ENCODE measurements at places on chromosomes 3 and 15.

- DNase-seq, result no peak
Measured at GRCh38 chr3:196531418-196531817, 16.3 kb upstream of the SMCO1 start.

DNA sequence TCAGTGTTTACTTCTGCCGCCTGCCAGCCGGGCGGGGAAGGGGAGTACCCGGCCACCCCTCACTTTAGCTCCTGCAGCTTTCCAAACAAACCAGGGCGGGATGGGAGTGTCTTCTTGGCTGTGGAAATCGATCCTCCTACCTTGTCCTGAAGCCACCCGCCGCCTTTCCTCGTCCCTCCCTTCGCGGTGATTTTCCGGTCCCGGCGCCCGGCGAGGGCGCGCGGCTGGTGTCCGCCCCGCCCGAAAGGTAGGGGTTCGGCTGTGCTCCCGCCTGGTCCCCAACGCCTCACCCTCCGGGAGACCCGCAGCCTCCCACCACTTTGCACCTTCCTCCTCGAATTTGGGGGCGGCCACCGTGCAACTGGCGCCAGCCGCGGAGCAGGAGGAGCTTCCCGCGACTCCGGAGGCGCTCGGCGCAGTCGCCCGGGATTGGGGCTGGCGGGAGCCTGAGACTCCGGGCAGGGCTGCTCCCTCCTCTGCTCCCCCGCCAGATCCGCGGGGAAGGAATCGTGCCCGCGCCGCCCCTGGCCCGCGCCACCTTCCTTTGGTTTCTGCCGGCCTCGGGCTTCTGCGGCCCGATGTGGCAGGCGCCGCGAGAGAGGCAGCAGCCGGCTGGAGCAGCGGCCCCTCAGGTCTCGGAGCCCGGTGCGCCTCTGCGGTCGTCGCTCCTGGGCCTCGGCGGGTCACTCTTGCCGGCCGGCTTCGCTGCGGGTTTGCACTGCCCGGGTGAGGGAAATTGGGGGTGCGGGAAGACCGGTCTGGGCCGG, 30.7 kb upstream of the ST3GAL6 start:
- peak; percentile 80 for DNase-seq

GRCh38 chr3:82957696-82958095, 1196.3 kb upstream of the GBE1 start:
- no peak for DNase-seq

- peak; percentile 23 for DNase-seq
Measured at GRCh38 chr15:52486003-52486996, 42.4 kb downstream of the MYO5A start.

DNA sequence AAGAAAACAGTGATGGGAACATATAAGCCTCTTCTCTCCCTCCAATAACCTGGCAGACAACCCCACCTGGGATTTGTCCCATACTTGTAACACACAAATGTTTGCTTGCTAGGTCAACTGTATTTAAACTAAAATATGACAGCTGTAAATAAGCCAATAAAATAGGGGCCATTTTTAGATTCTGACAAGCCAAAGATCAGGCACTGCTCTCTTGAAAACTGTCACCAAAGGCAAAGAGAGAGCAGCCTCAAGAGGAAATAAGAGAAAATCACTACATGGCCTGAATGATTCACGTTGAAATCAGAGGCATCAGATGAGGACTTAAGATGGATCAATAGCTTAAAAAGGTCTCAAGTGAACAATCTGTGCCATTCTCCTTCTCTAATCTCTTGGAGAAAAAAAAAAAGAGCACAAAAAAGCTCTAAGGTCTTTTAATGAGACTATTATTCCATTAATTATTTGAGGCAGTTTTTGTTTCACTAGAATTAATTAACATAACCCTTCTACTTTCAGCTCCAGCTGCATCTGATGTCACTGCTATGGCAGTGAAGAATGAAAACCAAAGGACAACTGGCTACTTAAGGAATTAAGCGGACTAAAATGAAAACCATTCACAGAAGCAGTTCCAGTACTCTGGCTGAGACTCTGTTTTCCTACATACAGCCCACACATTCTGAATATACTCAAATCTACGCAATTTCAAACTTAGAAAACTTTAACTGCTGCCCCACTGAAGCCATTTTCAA, 19.0 kb downstream of the MYO5A start:
- DNase-seq, result no peak

DNA sequence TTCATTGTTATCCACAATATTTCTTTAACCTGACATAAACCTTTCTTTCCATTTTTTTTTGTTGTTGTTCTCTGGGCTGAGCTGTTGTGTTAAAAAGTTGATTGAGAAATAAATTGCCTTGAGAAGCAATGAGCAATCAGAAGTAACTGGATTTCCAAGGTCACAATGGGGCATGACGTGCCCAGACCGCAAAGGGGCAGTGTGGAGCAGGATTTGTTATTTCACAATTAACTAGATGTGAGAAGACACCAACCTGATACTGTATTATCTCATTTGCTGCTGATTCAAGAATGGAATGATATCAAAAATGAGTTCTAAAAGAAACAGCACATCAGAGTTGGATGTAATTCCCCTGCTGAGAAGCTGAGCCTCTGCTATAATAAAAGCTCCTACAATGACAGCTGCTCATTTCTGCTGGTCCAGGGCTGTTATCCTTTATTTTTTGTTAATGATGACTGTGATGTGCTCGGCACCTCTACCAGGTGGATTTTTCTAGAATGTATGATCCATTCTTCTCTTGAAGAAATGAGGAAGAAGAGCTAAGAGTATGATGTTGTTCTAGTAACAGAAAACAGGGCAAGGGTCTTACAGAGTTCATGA, 28.1 kb downstream of the CPNE4 start:
- peak; percentile 55 for DNase-seq

DNA sequence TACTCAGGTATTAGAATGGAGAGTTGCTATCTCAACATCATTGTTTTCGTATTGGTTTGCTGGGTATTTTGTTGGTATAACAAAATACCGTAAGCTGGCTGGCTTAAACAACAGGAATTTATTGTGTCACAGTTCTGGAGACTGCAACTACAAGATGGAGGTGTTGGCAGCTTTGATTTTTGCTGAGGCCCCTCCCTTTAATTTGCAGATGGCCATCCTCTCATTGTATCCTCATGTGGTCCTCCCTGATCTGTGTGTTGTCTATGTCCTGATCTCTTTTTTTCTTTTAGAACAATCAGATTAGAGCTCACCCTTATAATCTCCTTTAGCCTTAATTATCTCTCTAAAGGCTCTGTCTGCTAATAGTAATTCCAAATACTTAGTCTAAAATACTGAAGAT, 299.8 kb upstream of the GOLIM4 start:
- no peak for DNase-seq

DNA sequence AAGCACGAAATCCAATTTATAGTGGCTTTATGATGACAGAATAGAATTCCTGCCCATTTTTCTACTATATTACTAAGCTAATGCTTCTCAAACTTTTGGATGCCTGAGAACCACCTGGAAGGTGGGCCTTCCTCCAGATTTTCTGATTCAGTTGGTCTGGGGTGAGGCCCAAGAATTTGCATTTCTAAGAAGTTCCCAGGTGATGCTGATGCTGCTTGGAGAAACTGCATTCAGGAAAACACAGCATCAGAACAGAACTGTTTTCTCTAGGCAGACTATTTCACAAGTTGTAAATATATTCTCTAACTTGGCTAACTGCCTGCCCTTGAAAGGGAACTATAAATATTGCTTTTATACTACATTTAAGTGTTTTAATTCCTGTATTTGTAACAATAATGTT, 644.9 kb upstream of the DPPA4 start:
- no peak for DNase-seq

- peak; percentile 71 for DNase-seq
Measured at GRCh38 chr3:60742606-60743145, 508.6 kb downstream of the FHIT start.

DNA sequence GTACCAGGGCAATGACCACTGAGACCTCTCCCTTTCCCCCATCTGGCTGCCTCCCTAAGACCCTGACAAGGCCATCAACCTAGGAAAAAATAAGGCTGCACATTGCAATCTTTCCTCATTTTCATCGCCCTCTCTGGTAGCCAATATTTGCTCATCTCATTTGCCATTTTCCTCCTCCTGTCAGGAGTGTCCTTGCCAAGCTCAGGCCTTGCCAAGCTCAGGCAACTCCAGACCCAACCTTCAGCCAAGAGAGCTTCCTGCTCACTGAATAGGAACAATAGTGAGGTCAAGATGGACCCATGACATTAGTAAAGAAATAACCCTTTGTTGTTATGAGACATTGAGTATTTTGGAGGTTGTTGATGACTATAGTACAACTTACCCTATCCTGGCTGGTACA, 380.3 kb downstream of the RSL24D1 start:
- no peak for DNase-seq

- DNase-seq, result no peak
Measured at GRCh38 chr3:181487236-181487978, 224.3 kb upstream of the SOX2 start.

GRCh38 chr15:99424978-99425656, 140.7 kb upstream of the MEF2A start:
- no peak for DNase-seq

DNA sequence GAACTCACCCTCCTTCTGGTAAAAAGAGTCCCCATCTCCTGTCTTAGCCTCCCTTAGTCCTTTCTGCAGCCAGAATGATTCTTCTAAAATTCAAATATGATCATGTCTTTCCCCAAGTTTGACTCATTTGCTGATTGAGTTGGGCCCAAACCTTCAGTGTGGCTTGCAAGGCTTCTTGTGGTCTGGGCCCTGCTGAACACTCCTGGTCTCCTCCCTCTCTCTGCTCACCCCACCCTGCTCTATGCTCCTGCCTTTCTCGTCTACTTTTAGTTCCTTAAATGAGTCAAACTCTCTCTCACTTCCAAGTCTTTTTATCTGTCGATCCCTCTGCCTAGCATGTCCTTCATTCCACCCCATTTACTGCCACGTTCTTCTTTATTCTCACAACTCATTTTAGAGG, 72.6 kb downstream of the CCR1 start:
- no peak for DNase-seq

DNA sequence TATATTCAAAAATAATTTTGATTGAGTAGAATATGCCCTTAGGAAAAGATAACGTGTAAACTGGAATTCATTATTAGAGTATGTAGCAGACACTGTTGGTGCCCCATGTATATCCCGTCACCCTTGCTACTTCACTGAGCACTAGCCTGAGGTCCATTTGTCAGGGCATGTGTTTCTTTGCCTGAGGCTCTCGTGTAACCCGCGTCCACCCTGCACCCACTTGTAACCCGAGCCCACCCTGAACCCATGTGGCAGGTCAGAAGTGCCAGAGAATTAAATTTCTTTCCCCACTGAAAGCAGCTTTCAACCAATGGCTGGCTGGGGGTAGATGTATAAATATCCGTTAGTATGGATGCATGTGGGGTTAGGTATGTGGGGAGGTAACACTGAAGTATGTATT, 474.2 kb upstream of the ZNF385D start:
- peak; percentile 9 for DNase-seq

- no peak for DNase-seq
Measured at GRCh38 chr3:98359993-98360675, 6.5 kb downstream of the OR5K4 start.

DNA sequence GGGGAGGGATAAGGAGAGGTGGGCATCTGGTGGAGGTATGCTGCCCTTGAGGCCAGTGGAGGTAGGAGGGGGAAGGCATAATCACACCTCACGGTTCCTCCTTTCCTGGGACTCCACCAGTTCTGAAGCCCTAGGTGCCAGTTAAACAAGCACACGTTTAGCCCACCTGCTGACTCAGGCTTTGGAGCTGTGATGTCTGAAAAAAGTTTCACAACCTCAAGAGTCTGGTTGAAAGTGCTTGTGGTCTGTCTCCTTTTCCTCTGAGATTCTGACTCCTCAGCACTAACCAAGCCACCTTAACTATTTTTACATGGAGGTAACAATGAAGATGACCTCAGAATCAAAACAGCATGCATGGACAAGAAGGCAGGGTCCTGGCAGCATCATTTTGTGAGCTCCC, 23.0 kb downstream of the HPS3 start:
- no peak for DNase-seq

- no peak for DNase-seq
Measured at GRCh38 chr15:30921106-30921505, 17.4 kb downstream of the FAN1 start.

DNA sequence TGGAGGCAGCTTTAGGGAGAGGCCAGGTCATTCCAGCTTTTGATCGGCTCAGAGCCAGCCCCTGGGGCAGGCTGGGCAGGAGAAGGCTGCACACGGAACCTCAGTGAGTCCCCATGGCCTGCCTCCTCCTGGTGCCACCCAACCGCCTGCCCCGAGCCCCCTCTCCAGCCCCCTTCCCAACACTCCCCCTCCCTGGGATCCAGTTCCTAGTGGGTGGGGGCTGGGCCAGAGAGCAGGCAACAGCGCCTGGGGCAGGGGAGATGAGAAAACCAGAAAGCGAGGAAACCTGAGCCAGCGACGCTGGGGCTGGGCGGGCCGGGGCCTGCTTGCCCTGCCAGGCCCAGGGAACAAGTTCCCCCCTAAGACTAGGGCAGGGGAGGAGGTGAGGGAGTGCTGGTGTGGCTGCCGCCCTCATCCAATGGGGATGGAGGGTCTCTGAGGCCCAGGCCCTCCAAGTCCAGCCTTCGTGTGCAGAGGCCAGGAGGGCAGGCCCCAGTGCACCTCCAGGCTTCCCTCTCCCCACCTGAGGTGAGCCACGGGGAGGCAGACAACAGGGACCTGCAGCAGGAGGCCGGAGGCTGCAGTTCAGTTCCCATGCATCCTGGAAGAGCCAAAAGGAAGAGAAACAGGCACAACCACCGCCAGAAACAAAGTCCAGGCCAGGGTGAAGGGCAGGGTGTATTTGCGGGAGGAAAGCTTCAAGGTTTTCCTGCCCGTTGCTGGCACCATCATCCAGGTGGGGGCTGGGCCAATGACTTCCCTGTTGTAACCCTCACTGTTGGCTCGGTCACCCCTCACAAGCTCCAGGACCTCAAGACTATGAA, 4.0 kb upstream of the SEMA3F start:
- peak; percentile 73 for DNase-seq

GRCh38 chr15:78316283-78317083, 17.1 kb upstream of the SKIC8 start:
- no peak for DNase-seq

- no peak for DNase-seq
Measured at GRCh38 chr3:37228749-37229148, 54.4 kb upstream of the LRRFIP2 start.

- no peak for DNase-seq
Measured at GRCh38 chr3:149481056-149481455, 6.6 kb downstream of the TM4SF4 start.

GRCh38 chr15:63448266-63448665, 56.1 kb upstream of the USP3 start:
- DNase-seq, result no peak

DNA sequence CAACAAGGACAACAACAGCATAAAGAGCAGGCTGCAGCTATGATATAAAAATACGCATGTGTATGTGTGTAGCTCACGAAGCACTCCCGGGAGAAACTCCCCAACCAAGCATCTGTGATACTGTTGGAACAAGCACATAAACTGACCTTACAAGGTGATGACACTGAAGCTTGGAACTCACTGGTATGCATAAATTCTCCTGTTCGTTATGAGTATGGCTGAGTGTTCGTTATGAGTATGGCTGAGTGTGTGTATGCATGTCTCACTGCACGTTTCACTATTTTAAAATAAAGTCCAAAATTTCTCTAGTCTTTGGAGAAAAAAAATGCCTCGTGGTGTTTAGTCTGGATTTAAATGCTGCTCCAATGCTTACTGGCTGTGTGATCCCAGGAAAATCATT, 256.8 kb downstream of the RORA start:
- DNase-seq, result no peak
